ENCODE measurements at places on chromosomes 11 and 22.
A peak's percentile ranks its signal among the peaks of the same experiment; 100 is the strongest.

GRCh38 chr22:49583886-49584505, 243.7 kb downstream of the BRD1 start:
- no peak for DNase-seq

- no peak for DNase-seq
Observed at GRCh38 chr11:121406291-121406690, 45.8 kb upstream of the SORL1 start.

GRCh38 chr11:114400915-114401223, 403 bp downstream of the RBM7 start:
- DNase-seq, result no peak

- no peak for DNase-seq
Observed at GRCh38 chr22:21450320-21450831, 16.8 kb upstream of the TMEM191C start.

GRCh38 chr22:24585927-24586546, 6.8 kb downstream of the LRRC75B start:
- DNase-seq, result no peak

DNA sequence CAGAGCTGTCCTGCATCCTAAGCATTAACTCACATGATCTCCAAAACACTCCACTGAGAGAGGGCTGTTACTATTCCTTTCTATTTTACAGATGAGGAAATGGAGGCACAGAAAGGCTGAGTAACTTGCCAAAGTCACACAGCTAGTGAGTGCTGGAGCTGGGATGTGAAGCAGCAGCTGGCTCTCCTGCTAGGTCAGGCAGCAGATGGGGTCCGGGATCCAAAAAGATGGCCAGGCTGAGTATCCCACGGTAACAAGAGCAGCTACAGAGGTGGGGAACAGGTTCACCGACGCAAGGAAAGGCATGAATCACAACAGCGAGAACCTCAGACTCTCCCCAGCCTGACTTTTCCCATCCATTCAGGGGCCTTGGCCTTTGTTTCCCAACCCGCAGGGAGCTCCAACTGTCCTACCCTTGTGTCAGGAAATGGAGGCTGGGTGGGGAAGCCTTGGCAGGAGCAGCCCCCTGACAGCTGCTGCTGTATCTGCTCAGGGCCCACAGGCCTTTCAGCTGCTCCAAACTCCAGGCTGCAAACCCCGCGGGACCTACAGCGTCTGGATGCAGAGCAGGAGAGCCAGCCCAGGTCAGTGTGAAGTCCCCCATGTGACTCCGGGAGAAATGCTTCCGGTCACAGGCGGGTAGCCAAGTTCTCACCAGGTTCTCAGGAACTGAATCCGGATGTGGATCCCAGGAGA, 29.5 kb downstream of the DKK3 start:
- no peak for DNase-seq

DNA sequence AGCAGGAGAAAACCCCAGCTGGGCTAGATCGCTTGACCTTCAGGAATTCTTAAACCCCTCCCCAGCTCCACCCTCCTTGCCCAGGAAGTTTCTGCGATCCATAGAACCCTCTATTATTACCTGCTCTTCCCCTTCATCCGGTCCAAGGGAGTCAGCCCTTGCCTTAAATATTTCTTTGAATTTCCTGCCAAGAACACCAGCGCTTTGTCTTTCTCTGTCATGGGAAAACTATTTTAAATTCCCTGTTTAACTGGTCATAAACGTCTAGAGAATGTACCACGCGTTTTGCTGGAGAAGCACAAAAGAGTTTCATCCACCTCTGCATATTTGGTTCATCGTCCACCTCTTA, 496 bp upstream of the TRAF6 start:
- no peak for DNase-seq

DNA sequence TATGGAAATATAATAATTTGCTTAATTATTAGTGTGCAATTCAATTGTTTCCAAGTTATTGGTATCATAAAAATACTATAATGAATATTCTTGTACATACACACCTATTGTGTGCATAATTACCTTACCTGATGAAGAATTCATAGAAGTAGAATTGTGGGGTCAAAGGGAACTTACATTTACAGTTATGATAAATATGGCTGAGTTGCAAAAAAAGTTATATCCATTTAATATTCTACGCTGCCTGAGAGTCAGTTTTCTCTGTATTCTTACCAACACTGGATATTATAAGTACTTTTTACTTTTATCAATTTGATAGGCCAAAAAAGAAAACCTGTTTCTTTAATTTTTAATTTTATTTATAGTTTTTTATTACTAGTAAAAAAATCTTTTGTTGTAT, 2.1 kb upstream of the PSMA1 start:
- DNase-seq, result no peak

- no peak for DNase-seq
Observed at GRCh38 chr22:25845985-25846745, 104.2 kb downstream of the MYO18B start.

GRCh38 chr22:42620084-42620483, 5.4 kb upstream of the POLDIP3 start:
- DNase-seq, result no peak

GRCh38 chr11:113664069-113664980, 41.8 kb downstream of the TMPRSS5 start:
- DNase-seq, result no peak

DNA sequence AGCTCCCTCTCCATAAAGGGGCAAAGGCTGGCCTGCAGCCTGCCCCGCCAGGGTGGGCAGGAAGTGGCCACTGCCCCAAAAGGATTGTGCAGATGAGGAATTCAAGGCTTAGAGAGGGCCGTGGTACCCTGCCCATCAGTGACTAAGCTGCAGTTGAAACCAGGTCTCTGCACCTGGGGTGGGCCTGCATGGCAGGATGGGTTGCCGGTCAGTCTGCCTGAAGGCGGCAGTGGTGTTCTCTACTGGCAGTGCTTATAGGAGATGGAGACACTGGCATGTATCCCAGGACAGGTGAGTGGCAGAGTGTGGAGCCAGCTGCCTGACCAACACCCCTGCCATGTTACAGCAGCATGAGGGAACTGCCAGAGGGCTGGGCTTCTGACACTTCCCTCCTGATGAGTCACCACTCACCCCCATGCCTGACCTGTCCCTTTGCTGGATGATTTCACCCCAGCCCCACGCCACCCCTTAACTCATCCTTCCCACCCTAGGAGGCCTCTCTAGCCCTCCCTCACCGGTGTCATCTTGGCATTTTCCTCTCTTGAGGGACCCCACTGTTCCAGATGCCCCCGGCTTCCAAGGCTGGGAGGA, 70.2 kb upstream of the LMO1 start:
- no peak for DNase-seq

GRCh38 chr11:21635394-21636145, 557.3 kb upstream of the ANO5 start:
- DNase-seq, result no peak

DNA sequence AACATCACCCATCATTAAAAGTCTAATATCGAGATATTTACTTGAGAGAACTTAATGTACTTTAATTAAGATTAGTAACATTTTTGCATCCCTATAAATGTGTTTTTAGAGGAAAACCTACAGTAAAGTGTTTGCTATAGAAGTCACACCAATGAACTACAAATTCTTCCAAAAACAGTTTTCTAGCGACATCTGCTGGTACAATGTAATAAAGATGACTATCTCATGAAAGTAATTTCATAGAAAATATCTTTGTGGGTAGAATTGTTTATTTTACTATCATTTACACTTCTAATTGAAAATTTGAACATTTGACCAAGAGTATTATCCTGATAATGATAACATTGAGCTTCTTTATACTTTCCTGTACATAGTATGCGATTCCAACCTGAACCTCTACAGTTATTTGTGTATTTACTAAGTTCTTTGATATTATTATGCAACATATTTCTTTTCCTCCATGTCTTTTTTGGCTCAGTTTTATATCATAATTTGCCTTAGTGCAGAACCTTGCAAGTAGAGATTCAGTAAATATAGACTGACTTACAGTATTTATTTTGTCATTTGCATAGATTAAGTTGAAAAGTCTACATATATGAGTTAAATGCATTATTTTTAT, 252.7 kb downstream of the TMEM135 start:
- peak; percentile 59 for DNase-seq

- no peak for DNase-seq
Observed at GRCh38 chr22:23315341-23315917, 135.1 kb downstream of the BCR start.

DNA sequence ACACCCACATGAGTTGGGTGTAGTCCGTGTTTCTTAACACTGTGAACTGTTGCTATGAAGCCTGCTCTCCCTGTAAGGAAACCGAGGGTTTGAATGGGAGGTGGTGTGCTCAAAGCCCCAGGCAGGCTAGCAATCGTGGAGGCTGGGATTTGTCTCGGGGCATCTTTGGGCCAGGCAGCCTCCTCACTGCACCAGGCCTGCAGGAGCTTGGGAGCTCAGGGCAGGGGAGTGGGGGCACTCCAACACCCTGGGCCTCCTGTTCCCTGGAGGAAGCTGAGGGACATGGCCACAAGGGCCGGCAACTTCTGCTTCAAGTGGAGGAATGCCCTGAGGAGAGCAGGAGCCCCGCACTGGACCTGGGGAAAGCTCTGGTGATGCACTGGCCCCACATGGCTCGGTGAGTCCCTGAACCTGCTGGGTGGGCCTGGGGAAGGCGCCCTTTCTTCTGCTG, 164.7 kb upstream of the B3GAT1 start:
- no peak for DNase-seq

- DNase-seq, result peak; percentile 4
Observed at GRCh38 chr11:18727479-18728236, 1.7 kb upstream of the IGSF22 start.

DNA sequence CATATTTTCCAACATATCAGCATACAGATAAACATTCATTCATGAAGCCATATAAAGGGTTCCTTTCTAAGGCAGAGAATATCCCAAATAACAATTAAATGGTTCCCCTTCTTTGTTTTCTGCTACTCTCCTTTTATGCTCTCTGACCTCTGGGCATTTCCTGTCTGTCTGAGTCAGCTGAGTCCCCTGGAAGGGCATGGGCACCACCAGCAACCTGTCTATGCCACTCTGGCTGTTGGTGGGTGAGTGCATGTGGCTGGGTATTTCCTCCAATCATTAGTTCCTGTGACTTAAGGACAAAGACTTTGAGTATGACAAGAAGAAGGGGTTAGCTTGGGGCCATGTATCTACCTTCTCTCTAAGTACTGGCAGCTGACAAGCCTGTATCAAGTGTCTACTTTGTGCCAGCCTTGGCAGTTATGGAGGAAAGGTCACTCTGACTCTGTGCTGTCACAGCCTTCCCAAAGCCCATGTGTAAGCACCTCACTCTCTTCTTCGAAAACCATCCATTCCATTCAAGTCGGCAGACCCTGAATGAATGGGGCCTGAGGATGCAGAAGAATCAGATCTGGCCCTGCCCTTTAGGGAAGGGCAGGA, 86.3 kb upstream of the PHOX2A start:
- DNase-seq, result no peak

- no peak for DNase-seq
Observed at GRCh38 chr11:132686886-132687285, 845.4 kb downstream of the OPCML start.

- peak; percentile 74 for DNase-seq
Observed at GRCh38 chr11:11189506-11189905, 163.5 kb downstream of the CSNK2A3 start.

DNA sequence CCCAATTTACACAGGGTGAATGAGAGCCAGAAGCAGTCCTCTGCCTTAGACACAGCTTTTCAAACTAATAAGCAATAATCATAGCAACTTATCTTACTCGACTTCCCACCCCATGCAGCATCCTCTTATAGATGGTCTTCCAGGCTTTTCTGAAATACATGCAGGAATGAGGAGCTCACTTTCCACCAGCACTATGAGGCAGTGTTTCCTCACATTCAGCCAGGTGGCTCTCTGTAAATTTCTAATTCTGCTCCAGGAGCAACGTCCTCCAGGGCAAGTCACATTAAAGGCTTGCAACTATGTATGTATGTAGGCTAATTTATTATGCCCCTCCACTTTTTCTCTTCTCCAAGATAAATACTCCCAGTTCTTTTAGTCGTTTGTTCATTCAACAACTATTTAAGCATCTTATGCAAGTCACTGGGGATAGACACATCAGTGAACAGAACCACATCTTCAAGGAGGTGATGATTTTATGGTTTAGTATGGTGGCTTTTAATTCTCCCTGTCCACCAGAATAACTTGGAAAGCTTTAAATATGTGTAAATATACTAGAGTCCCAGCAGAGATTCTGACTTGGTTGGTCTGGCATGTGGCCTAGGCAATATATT, 59.9 kb downstream of the PAK1 start:
- no peak for DNase-seq

DNA sequence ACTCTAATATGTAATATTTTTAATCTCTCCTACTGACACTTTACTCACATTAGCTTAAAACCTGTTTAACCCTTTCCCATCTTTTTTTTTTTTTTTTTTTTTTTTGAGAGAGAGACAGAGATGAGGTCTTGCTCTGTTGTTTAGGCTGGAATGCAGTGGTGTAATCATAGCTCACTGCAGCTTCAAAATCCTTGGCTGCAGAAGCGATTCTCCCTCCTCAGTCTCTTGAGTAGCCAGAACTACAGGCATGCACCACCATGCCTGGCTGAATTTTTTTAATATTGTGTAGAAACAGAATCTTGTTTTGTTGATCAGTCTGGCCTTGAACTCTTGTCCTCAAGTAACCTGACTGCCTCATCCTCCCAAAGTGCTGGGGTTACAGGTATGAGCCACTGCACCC, 37.3 kb downstream of the PAMR1 start:
- DNase-seq, result no peak

- peak; percentile 47 for DNase-seq
Observed at GRCh38 chr22:39097098-39098020, at the start of gene APOBEC3H. APOBEC3H (plus strand) TSS chr22:39097244; CDS start chr22:39100279, 3,035 bp downstream.

- no peak for DNase-seq
Observed at GRCh38 chr22:49377306-49377705, 450.4 kb downstream of the BRD1 start.

DNA sequence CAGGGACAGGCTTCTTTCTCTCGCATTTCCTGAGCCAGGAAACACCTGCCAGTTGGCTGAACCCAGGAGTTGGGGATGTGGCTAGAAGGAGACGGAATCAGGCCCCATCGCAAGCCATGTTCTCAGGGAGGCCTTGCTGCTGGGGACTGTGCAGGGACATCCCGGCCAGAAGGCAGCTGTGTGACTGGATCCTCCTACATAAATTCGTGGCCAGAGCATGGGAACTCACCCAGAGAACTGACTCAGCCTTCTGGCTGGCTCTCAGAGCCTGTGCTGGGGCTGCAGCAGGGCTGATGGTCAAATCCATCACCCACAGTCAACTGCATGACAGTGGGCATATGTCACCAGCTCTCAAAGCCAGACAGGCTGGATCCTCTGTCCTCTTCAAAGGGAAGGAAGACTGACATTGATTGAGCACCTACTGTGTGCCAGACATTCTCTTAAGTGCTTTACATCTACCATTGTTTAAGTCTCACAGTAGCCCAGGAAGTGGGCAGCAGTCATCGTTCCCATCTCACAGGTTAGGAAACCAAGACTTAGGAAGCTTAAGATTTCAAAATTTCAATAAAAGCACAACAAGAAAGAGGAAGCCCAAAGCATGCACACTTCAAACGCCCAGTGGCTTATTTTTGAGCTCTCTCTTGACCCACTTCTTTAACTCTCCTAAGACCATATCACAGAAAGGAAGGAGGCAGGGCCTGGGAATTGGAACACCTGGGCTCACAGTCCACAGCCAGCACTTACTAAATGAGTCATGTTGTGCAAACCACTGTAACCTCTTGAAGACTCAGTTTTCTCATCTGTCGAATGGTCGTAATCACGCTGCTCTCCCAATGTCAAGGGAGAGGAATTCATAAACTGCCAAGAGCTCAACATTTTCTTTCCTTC, 30.9 kb upstream of the CACNG2 start:
- no peak for DNase-seq

- DNase-seq, result no peak
Observed at GRCh38 chr11:126587541-126587940, 232.1 kb downstream of the ST3GAL4 start.

Data from DMS79 treated with DMSO at 0.1 percent for 48 hours (cell line).